ENCODE measurements at places on chromosomes 2 and 18.

GRCh38 chr2:64228918-64229317, 84.7 kb upstream of the PELI1 start:
- no peak for DNase-seq

- DNase-seq: no peak
Observed at GRCh38 chr2:96336873-96337272, 1.3 kb downstream of the NCAPH start.

GRCh38 chr18:49135877-49136276, 185.1 kb upstream of the SMAD7 start:
- no peak for DNase-seq

DNA sequence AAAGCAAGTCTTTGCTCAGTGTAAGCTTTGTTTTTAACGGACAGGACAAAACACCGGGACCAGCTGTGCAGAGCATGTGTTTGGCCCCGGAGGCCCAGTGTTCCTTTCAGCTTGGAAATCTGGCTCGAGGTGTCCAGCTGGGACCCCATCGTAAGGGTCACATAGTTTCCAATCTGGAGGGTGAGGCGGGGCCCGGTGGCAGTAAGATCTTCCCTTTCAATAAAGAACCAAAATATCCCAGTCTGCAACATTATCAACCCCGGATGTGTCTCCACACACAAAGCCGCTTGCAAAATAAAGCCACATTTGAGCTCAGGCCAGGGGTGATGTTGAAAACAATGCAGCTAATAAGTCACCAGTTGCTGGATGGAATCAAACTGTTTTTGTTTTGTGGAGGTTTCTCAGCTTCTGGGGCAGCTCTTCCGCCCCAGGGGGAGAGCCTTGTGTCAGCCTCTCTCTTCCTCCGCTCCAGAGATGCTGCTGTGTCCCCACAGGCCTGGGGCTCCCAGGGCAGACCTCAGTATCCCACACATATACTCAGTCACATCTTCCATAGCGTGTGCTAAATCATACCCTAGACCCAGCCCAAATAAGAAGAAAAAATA, 138.6 kb upstream of the GLI2 start:
- DNase-seq: no peak

GRCh38 chr2:219661197-219661954, 33.9 kb downstream of the SLC4A3 start:
- no peak for DNase-seq

DNA sequence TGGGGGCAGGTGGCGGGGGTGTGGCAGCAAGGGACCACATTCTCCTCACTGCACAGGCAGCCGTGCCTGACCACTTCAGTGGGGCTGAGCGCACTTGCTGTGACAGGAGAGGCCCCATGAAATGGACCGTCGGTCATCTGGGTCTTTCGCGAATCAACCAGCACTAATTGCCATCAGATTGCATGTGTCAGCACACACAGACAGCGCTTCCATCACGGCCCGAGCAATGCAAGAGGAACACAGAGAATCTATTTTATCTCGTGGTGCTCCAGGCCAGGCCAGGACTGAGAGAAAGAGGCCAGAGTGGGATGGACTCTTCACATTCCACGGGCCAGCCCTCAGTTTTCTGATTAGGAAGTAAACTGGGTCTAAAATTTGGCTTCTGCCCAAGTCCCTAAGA, 87.0 kb downstream of the EIPR1 start:
- no peak for DNase-seq

GRCh38 chr2:142048581-142048980, 82.2 kb downstream of the LRP1B start:
- DNase-seq: no peak

DNA sequence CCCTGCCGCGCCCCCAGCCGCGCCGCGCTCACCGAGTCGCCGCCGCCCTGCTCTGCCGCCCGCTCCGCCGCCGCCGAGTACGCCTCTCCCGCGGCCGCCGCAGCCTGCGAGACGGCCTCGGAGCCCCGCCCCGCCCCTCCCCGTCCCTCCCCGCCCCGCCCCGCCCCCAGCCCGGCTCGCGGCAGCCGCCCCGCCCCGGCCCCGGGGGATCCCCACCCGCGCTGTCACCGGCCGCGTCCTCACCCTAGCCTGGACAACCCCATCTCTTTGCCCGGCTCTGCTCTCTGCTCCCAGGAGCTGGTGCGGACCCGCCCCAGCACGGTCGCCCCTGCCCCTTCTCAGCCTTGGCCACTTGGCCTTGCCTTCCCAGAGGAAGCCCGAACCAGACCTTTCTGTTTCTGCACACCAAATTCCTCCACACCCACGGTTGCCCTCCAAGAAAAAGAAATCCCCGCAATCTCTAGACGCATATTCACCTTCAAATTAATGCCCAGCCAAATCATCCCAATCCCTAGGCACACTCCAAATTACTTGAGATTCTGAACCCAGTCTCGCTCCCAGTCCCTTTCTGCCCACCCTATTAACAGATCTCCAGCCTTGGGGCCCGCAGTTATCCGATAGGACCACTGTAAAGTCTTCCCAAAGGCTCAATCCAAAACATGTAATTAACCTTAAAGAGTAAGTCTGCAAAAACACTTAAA, at the start of gene CYRIA:
Gene CYRIA (minus strand): TSS at position 87 of the 701 bp plus-strand sequence. CDS start 77,715 bp downstream, outside the sequence.
- no peak for DNase-seq

DNA sequence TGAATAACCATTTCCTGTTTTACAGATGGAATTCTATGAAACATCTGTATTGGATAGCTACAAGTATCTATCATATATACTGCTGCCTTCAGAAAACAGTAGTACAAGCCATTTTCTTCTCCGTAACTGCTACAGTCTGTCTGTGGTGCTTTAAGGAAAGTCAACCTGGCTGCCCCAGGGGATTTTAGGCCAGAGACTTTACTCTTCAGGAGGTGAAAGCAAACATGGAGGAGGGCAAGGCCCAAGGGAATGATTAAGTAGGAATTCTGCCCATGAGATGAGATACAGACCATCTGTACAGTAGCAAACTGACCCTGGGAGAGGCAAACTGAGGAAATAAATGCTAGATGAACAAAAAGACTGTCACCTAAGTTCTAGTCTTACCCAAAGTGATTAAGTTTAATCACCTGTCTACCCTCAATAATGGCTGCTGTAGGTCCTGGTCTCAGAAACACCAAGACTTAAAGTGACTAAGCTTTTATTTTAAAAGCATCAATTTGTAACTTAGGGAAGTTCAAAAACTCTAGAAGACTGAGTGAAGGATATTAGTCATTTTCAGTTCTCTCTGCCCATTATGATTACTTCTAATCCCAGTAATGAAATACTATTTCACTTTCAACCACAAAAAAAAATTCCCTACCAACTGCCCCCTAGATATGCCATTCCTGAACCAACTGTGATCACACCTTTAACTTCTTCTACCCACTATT, 14.8 kb downstream of the MBD2 start:
- no peak for DNase-seq

DNA sequence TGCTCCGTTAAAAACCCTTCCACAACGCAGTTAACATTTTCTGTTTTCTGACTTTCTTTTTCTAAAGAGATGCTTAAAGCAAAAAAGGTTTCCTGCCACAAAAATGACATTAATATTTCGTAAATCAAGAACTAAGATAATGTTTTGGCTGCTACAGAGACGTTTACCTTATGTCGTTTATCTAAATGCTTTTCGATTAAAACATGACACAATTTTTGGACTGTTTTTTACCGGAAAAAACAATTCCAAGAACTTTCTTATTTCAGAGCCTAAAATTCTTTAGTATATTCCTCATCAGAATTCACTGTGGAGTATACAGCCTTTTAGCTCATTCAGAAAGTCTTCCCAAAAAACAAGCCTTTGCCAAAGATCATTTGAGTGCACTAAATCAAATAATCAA, 278.0 kb upstream of the TCF4 start:
- no peak for DNase-seq

- no peak for DNase-seq
Observed at GRCh38 chr2:179264368-179265081, at the start of gene SESTD1. SESTD1 (minus strand) TSS chr2:179264832; CDS start chr2:179191841, 72,991 bp downstream.
